WERI-Rb-1 (cell line): ENCODE measurements at places on chromosomes 6 and 20.

DNA sequence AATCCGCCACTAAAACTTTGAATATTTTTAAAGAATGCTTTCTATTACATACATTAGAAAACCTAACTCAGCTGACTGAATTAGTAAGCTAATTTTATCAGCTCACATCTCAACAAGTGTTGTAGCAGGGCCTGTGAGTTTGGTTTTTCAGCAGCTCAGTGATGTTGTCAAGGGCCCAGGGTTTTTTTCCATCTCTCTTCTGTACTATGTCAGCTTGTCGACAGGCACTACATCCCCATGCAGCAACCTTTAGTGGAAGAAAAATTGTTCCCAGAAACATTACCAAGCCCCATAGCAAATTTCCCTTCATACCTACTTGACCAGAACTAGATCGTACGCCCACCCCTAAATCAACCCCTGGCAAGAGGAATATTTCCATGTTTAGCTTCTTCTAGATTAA, 170.3 kb upstream of the TNFAIP3 start:
- DNase-seq: no peak

DNA sequence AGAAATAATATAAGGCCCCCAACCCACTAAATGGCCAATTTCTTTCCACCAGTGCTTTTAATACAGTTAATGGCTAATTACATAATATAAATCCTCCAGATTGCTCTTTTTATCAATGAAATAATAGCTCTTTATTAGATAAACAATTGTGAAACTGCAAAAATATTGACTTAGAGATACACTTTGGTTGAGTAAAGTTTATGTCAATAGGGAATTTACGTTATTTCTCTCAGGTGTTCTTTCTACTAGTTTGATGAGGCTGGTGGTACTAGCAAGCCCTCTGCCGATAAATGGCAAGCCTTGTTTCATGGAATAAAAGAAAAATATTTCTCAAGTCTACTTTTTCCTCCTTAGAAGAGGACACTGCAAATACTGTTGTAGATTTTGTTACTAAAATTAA, 18.9 kb downstream of the RFX6 start:
- DNase-seq: no peak

GRCh38 chr6:37589198-37589597, 89.5 kb upstream of the CCDC167 start:
- no peak for DNase-seq

GRCh38 chr20:63979557-63980316, at the start of gene SAMD10:
Gene SAMD10 (minus strand): TSS chr20:63979642. CDS start chr20:63979467, 175 bp downstream.
- DNase-seq: no peak

DNA sequence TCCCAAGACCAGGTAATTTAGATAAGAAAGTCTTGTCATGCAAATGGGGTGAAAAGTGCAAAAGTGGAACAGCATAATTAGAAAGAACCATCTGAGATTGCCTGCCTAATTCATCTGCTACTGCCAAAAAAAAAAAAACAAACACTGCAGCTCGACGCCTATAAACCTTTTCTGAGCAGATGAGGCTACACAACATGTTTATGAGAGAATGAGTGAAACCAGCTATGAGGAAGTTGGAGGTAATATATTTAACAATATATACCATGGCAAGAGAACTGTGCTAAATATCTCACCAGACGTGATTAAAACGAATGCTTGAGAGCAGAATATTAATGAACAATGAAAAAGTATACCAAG, 50.0 kb downstream of the LAMA4 start:
- DNase-seq: no peak

DNA sequence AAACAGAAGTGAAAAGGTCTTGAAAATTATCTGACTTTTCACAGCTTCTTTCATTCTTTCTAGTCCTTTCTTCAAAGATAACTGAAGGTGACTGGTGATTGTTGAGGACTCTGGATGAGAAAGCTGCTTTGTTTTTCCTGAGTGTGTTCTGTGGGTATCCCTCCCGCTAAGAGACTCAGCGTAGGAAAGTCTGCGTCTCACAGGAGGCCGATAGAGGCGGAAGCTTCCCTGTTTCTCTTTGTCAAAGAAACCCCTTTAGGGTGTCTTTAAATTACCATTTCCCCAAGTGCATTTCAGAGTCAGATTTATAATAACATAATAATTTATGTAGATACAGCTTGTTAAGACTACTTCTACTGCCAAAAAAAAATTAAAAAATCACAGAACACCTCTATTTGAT, 31.2 kb upstream of the IRF4 start:
- DNase-seq: no peak

DNA sequence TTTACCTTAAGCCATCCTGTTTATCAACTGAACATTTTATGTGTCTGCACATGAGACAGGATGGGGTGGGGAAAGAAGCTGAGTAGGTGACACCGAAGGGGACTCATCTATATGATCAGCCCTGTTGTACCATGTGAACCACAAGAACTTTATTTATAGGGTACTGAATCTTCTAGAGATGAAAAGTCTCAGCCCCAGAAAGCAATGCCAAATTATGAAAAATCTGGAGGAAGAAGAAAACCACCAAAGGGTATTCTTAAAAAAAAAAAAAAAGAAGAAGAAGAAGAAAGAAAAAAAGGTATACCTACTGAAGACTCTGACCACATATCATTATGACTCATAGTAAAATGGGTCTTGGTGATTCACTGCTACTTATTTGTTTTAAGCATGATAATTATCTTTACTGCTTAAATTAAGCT, 39.8 kb upstream of the HBS1L start:
- DNase-seq: no peak

- peak; percentile 48 for DNase-seq
These were observed 512 bp downstream of the TAP1 start for GRCh38 chr6:32852844-32853540.
